CD4-positive, alpha-beta T cell treated with Interleukin-6 at 100 ng/mL for 8 hours (primary cell): ENCODE measurements at places on chromosomes 2 and 18.

DNA sequence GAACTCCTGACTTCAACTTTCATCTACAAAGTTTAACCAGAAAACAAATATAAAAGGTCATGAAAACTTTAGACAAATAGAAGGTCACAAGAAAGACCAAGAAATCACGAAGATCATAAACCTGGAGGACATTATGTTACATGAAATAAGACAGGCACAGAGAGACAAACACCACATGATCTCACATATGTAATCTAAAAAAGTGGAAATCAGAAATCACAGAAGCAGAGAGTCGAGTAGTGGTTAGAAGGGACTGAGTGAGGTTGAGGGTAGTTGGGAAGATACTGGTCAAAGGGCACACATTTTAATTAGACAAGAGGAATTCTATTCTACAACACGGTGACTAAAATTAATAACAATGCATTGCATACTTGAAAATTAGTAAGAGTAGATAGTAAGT is 1.4 kb downstream of the GCFC2 start:
- no peak for DNase-seq

GRCh38 chr2:27096748-27097297 is 10.3 kb downstream of the KHK start:
- DNase-seq, result no peak

GRCh38 chr2:30721668-30722647 is 85.3 kb downstream of the CAPN13 start:
- DNase-seq, result no peak

- no peak for DNase-seq
These were observed 22.8 kb downstream of the SNORC start for GRCh38 chr2:232892843-232893242.

- DNase-seq, result peak; percentile 38
These were observed at the start of gene RAPH1 for GRCh38 chr2:203535078-203535783. TSS of gene RAPH1 (minus strand) at chr2:203535301. CDS start at chr2:203495353, 39,948 bp downstream.

DNA sequence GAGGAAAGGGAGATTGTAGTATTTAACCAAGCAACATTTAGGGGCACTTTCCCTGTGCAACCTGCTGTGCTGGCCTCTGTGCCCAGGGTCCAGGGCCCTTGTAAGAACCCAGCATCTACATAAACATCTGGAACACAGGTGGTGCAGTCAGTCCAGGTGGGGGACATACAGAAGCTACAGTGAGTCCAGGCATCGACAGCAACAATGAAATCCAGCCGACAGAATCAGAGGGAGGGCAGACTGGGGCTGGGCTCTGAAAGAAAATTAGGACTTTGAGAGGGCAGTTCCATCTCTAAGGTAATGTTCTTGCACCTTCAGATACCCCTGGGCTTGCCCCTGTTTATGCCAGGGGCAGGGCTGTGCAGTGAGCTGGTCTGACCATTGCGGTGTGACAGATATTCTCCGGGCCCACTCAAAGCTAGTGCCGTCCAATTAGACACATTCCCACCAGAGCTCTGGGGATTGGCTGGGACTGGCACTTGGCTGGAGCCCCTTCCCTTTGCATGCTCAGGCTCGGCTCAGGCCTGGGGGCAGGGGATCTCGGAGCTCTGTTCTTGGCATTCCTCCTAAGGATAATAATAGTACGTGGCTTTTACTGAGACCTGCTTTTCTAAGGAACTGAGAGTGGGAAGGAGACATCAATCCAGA is 5.4 kb downstream of the LBH start:
- DNase-seq, result no peak

DNA sequence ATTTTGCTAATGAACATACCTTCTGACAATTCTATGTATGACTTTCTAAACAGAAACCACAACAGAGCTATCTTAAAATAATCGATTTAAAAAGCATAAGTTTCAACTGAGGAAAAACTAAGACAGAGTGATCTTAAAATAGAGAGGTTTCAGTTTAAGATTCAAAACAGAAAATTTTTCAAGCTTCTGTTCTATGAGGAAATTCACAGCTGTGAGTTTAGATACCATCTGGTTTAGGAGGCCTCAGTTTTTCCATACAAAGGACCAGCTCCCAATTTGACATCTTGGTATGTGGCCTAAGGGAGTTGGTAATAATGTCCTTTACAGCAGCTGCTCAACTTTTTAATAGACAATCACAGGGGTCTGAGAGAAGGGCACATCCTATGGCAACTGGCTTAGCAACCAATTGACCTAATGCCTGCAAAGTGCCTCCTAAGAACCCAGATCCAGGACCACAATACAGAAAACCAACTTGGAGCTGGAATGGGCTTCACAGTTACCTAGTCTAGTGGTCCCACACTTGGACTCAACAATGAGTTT is 39.7 kb downstream of the MDH1 start:
- DNase-seq, result no peak

GRCh38 chr2:69386360-69386759 is 667 bp downstream of the GFPT1 start:
- DNase-seq, result no peak

GRCh38 chr2:32715391-32715841 is 87.6 kb downstream of the TTC27 start:
- no peak for DNase-seq

DNA sequence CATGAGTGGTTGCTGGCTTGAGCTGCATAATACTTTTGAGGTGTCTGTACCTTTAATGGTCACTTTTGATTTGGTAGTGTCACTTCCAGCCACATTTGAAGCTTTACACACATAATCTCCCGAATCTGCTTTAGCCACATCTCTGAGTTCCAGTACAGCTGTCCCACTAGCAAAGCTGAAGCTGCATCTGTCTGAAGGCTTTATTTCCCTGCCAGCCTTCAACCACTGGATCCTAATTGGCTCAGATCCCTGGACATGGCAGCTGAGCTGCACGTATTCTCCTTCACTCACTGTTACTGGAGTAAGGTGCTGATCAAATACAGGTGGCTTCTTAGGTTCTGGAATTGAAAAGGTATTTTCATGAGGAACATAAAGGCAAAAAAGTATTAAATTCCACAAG is 99.7 kb downstream of the TTN start:
- DNase-seq, result no peak

DNA sequence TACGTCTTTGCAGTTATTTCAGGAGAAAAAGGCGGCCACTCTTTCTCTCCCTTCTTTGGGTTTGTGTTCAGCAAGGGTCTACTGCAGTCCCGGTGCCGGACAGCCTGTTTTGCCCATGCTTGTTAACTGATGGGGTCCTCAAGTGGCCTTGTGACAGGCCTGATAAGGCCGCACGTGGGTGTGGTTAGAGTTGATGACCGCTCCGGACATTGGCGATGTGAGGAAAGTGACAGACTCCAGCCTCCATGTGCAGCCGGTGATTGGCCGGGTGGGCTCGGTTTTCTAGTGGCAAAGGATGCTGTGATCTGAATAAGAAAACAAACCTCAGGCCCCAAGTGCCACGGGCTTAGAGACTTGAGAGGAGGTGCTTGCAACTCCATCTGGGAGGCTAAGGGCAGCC is 15.6 kb downstream of the HPCAL1 start:
- no peak for DNase-seq

DNA sequence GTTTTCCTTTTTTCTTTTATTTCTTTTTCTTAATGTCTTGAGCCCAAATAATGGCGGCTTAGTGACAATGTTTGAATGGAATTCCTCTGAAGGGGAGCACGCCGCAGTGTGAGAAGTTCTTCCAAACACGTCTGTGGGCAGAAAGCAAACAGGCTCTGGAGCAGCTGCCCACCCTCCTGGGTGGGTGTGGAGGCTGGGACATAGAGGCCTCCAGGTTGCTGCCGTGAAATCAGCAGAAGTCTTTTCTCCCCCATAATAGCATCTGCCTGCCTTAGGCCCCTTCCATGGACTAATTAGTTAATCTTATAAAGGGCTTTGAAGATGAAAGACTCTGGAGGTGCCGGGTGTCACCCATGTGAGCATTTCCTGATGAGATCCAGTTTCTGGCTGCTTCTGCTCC is 213.9 kb downstream of the SH3RF3 start:
- no peak for DNase-seq

DNA sequence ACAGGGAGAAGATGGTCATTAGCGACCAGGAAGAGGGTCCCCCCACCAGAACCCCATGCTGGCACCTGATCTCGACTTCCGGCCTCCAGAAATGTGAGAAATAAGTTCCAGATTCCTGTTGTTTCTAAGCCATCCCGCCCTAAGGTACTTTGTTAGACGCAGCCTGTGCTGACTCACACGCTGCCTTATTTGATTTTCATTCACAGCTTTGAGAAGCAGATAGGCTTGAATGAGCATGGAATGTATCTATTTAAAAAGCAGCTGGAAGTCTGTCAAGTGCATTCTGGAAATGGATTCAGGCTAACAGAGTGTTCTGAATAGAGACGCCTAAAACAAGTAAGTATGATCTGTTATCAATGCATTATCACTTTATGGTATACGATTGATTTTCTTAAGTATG is 8.3 kb upstream of the IL1R2 start:
- DNase-seq, result no peak
